ENCODE measurements at places on chromosomes 13 and 19.

DNA sequence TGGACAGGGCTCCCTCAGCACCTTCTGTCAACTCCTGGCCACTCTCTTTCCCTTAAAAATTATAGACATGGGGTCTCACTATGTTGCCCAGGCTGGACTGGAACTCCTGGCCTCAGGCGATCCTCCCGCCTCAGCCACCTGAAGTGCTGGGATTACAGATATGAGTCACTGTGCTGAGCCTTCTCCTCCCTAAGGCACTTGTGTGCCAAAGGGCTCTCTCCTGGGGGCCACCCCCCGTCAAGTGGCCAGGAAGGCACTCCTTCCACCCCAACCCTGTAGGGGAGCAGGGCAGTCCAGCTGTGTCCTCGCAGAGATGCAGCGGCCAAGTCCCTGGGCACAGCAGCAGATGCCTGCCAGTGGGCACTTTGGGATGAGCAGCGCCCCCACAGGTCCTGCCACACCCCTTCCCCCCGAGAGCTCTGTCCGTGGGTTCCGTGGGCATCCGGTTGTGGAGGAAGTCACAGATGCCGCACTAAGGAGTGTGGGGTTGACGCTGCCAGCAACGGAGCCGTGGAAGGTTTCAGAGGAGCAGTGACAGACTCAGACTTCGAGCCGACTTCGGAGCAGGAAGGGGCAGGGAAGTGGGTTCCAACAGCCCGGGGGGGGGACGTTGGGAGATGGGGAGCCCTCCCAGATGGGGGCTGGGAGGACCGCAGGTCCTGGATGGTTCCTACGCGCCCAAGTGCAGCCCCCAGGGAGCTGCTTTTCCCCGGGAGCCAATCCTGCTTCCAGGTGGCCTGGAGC lies 3.3 kb upstream of the UQCR11 start:
- DNase-seq = peak; percentile 44

GRCh38 chr19:10433131-10433536 lies 12.8 kb downstream of the PDE4A start:
- DNase-seq = no peak

- no peak for DNase-seq
Observed at GRCh38 chr13:32173881-32174280, 141.3 kb downstream of the ZAR1L start.

- DNase-seq = no peak
Observed at GRCh38 chr19:50546527-50547221, 21.6 kb downstream of the LRRC4B start.

DNA sequence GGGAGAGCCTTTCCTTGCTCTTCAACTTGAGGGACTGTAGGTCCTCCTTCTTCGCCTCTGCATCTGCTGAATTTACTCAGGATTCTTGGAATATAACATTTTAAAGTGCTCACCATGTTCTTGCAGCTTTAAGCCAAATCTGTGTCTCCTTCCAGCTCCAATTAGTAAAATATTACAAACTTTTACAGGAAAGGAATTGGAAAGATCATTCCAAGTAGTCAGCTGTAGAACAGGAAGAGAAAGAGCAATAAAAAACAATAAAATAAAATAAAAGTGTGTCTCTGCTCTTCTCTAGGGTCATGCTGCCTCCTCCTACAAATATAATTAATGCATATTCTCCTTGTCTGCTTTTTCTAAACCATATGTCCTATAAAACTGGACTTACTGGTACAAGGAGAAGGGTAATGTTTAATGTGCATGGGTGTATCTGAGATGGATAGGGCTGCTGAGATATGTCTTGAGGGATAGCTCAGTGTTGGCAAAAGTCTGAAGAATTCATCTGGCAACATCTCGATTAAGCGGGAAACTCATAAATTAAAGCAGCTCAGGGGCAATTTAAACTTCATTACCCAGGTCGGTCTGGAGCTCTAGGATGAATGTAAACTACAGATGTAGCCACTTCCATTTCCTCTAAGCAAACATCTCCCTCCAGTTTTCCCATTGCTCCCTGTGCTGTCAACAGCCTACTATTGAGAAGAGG lies 25.0 kb downstream of the ENOX1 start:
- DNase-seq = no peak

DNA sequence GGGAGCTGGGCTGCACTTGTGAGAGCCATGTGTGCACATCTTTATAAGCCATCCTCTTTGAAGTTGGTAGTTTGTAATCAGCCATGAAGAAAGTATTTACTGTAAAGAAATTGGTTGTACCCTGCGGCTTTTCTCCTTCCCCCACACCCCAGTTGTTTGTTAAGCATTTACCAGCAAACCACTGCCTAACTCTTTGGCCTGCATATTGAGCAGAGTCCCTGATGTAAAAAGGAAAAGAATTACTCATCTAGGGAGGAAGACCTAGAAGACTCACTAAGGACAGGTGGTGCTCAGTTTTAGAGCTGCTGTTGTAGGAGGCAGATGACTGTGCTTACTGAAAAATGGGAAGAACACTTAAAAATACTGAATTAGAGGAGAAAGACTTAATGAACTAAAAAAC lies 245.3 kb downstream of the PCCA start:
- no peak for DNase-seq

GRCh38 chr19:5480427-5480836 lies 25.2 kb downstream of the ZNRF4 start:
- peak; percentile 43 for DNase-seq

DNA sequence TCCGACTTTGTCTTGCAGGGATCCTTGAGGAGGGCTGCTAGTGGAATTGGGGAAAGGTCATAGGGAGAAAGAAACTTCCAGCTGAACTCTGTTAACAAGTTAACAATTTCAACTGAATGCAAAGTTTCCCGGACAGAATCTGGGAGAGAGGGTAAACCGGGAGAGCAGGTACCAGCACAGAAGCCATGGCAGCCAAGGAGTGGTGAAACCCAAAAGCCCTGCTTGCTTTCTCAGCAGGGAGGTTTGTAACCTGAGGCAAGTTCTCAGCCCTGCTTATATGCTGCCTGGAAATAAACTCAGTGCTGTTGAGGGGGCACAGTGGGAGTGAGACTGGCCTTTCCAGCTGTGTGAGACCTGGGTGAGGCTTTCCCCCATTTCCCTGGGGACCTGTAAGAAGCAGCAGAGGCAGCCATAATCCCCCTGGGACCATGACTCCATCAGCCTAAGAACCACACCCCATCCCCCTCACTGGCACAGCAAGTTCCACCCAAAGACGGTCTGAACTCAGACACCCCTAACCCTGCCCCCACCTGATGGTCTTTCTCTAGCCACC lies 84.0 kb downstream of the SUCLA2 start:
- no peak for DNase-seq

DNA sequence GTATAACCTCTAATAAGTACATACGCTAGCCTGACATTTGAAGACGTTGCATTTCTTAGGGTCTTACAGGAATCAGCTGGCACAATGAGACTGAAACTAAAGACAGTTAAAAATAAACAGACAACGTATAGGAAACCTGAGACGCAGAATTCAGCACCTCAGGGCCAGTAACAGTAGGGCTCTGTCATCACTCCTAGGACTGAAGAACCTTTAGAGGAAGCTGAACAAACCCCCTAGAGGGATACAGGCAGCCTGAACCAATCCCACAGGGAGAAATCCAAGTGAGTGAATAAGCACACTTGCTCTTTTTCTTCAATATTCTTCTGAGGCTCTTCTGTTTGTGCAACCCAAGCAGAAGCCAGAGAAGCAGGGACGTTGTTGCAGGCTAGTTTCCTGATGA lies 53.9 kb upstream of the KLHL1 start:
- DNase-seq = no peak

- no peak for DNase-seq
Observed at GRCh38 chr19:22901431-22902130, 69.5 kb downstream of the ZNF723 start.

- no peak for DNase-seq
Observed at GRCh38 chr13:46386392-46387063, 524 bp downstream of the RUBCNL start.

DNA sequence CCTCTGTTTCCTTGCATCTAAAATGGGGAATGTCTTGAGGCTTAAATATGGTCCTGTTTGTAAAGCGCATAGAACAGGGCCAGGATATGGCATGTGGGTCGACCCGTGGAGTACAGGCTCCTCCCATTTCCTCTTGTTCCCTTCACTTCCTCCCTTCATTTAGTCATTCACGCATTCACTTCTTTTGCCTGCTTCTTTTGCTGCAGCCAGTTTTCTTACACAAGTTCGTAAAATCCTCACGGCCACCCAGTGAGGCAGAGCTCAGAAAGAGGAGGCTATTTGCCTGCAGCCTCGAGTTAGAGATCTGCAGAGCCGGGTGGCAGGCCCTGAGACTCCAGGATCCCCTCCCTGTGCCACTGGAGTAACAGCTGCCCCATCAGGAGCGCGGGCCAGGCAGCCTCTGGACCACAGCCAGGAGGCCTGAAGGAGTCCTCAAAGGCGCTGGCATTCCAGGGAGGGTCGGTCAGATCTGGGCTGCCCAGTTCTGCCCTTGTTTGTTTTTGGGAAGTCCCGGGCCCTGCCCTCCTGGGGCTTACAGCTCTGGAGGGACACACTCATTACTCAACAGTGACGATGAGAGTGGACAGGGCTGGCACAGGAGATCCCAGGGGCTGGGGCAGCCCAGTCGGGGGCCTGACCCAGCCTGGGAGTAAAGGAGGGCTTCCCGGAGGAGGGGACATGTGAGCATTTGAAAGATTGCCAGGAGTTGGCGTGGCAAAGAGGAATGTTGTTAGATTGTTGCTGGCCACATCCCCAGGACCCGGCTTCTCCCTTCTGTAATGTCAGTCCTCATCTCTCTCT lies 4.6 kb downstream of the PPP5C start:
- no peak for DNase-seq

DNA sequence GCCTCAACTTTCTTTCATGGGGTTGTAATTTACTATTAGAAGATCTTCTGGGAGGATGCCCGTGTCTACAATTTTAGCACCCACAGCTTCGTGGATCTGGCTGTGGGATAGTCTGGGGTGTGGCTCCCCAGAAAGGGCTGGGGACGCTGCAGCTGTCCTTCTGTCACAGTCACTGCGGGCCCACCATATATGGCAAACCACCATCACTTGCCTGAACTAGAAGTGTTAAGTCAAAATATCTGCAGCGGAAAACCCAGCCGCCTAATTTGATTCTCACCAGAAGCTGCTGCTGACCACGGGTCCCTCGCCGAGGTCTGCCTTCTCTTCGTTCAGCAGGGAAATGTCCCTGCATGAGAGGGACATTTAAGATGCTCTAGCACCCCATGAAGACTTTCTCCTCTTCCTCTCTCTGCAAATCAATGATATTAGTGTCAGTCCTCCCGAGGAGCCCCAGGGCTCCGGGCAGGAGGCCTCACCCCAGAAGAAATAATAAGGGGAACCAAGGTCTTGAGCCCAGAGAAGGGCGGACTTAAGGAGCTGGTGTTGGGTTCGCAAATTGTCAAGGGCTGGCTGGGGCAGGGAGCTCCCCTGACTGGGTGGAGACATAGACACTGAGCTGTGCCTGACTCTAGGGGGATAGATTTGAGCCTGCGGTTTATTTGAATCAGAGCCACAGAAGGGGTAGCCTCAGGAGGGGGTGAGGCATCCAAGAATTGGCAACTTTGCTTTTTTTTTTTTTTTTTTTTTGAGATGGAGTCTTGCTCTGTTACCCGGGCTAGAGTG lies 3.0 kb upstream of the MATK start:
- no peak for DNase-seq

DNA sequence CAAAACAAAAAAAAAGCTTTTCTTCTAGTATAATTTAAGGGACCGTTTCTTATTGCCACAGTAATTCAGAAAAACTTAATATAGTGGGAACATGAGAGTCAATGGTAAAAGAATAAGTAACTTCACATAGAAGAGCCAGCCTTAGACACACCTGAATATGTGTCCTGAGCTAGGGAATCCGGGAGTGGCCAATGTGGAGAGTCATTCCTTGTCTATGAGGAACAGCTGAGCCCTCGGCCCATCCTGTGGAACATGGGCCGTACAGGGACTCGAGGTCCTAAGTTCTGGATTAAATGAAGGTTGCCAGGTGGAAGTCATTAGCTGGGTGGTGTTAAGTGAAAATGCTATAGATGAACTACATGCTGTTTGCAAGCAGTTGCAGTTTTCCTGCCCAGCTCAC lies 32.2 kb downstream of the EFNB2 start:
- no peak for DNase-seq

- peak; percentile 60 for DNase-seq
Observed at GRCh38 chr19:610801-611480, 21.3 kb downstream of the HCN2 start.

DNA sequence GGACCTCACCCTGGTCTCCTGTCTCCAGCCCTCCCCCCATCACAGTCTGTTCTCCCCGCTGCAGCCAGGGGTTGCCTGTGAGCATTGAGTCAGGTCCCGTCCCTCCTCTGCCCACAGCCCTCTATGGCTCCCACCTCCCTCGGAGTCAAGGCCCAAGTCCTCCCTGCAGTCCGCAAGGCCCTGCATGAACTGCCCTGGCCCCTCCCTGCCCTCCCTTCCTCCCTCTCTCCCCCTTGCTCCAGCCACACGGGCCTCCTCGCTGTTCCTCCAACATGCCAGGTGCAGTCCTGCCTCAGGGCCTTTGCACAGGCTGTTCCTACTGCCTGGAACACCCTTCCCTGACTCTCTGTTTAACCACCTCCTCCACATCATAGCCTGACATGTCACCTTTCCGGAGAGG lies 2.8 kb downstream of the TINCR start:
- DNase-seq = no peak

GRCh38 chr13:32857689-32858088 lies 158.5 kb upstream of the KL start:
- no peak for DNase-seq

- DNase-seq = no peak
Observed at GRCh38 chr19:51259348-51260245, 8.7 kb downstream of the SIGLECL1 start.

GRCh38 chr19:42134535-42135070 lies 2.4 kb upstream of the POU2F2 start:
- no peak for DNase-seq

- DNase-seq = no peak
Observed at GRCh38 chr19:18613589-18614234, 1.0 kb downstream of the TMEM59L start.

DNA sequence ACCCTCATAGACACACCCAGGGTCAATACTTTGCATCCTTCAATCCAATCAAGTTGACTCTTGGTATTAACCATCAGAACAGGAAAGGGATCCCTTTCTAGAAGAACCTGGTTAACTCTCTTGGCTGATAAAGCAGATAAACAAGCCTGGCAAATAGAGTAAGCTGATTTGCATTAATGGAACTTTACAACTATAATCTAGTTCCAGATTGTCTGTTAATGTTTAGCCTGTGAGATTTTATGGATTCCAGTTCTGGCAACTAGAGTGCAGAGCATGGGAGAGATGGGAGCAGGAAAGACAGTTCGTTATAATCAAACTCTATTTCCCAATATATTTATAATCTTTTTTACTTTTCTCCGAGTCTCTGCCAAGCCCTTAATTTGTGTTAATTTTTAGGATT lies 272.6 kb upstream of the KLHL1 start:
- no peak for DNase-seq

DNA sequence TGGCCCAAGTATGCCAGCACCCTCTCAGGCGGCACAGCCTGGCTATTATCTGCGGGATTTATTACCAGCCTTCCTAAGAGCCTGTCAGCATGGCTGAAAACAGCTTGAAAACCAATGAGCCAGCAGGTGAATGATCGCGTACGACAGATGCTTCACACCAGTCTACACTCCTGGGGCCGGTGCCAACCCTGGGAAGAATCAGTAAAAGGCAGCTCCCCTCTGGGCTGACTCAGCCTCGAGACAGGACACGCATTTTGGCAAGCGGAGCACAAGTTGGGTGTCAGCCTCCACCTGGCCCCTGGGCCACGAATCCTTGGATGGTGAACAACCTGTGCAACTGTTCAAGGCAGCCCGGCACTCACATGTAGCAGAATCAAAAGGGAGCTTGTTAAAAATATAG lies 15.6 kb downstream of the EMP3 start:
- DNase-seq = no peak
